Hematopoietic multipotent progenitor cell treated with erythropoietin and hydrocortisone succinate and interleukin-3 and kit ligand, for 6 days (in vitro differentiated cells): ENCODE measurements at places on chromosomes 3 and 15.

DNA sequence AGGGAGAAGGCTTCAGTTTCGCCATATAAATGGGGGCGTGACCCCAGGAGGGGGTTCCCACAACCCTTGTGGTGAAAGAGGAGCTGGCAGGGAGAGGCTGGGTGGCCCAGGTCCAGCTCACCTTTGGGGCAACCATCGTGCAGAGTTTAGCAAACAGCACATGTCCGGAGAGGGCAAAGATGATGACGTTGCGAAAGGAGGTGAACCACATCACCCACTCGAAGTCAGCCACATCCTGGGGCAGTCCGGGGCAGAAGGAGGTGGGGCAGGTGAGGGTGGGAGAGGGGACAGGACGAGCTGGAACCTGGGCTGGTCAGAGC, 3.7 kb downstream of the HHATL start:
- no peak for DNase-seq

GRCh38 chr3:192212979-192213378, 514.4 kb downstream of the FGF12 start:
- DNase-seq: no peak

- DNase-seq: peak; percentile 8
Measured at GRCh38 chr3:37787153-37787867, 74.4 kb upstream of the CTDSPL start.

GRCh38 chr3:108018552-108018951, 72.3 kb downstream of the CD47 start:
- DNase-seq: no peak

GRCh38 chr3:187624588-187624987, 45.6 kb downstream of the SST start:
- no peak for DNase-seq

DNA sequence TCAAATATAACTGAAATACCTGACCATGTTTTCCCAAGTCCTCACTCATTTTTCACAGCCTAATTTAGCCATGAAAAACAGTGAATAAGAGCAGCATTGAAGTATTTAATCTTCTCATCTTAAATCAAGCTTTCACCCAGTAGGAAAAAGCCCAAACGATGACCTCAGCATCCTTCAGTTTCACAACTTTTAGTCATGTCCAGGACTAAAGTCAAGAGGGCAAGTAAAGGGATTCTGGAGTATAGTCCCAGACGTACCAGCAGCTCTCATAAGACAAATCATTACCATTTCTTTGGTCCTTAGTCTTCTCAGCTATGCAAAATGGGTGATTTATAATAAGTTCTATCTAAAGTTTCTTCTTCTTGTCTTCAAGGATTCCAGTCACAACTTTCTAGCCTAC, 237.3 kb downstream of the IL5RA start:
- DNase-seq: no peak

- no peak for DNase-seq
Measured at GRCh38 chr3:53858096-53858741, 11.9 kb downstream of the IL17RB start.

- DNase-seq: no peak
Measured at GRCh38 chr3:136297826-136298225, 47.7 kb downstream of the PCCB start.

GRCh38 chr3:113270068-113270467, 58.7 kb downstream of the BOC start:
- DNase-seq: no peak

DNA sequence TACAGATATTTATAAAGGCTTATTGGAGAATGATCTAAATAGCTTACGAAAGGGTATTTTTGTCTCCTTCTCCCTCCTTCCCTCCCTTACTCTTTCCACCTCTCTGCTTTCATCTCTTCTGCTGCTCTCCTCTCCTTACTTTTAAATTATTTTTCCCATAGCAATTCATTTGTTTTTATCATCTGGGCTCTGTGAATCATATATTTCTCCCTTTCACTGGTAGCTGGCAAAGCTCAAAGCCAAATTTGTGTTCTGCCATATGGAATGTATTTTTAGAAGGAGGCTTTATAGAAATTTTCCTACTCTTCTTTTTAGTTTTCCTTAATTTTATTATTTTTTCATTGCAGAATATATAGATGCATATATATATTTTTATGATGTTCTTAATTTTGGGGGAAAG, 385.8 kb downstream of the C3orf38 start:
- DNase-seq: no peak

DNA sequence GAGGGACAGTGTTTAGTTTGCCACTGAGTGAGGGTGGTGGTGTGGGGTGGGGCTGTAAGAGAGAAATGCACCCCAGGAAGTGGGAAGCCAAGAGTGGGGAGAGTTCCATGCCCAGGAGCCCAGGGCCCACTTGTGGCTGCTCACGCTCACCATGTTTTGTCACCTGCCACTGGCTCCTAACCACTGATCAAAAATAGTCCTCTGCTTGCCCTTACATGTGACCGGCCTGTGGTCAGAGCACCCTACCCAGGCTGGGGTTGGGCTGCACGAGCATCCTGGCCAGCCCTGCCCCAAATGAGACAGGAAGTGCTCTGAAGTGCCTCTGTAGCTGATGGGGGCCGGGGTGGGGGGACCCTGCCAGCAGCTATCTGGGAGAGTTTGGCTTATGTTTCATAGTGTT, 216.3 kb downstream of the RPLP1 start:
- DNase-seq: peak; percentile 31

- no peak for DNase-seq
Measured at GRCh38 chr3:155981669-155982068, 111.2 kb downstream of the GMPS start.

GRCh38 chr15:88637436-88637835, 1.4 kb upstream of the ISG20 start:
- no peak for DNase-seq

DNA sequence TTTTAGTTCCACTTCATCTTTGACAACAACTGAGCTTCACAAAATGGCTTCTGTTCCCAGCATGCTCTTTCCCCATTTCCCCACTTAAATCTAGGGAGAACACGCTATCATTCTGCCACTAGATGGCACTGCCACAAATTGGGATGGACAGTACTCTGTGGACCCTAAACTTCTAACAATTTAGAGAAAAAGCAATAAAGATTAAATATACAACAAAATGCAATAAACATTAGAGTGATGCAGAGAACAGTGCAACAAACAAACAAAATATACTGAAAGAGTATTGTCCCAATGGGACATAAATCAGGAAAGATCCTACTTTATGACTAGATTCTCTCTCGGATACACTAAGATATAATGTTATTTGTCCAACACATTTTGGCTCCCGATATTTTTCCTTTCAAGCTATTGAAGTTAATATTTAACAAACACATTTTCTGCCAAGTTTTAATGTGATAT, 169.7 kb upstream of the TMCO5A start:
- DNase-seq: peak; percentile 78

- DNase-seq: no peak
Measured at GRCh38 chr3:68004091-68004490, 349.7 kb upstream of the SUCLG2 start.

DNA sequence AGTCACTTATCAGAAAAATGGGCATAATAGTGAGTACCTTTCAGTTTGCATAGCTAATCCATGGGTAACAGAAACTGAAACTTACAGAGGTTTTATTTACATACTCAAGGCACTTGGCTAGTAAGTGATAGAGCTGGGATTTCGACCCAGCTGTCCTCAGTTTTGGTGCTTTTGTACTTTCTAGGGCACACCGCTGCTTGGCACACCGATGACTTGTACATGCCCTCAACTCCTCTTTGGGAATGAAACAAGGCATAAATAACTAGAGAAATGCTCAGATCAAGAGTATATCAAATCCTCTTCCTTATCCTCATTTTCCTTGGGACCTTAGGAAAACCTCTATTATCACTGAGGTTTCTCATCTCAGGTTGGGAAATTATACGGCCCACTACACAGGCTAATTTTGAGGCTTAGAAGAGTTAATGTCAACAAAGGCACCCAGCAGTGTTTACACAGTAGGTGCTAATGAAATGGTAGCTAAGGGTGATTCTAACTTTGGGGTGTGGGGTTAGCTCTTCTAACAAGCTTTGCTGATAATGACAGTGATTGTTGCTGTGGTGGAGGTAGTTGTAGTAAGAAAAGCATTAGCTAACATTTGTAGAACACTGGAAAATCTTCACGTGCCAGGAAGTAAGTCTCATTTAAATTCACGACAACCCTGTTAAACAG, 20.3 kb upstream of the DGKG start:
- DNase-seq: no peak

GRCh38 chr3:50316657-50317242, 5.8 kb downstream of the HYAL2 start:
- no peak for DNase-seq

DNA sequence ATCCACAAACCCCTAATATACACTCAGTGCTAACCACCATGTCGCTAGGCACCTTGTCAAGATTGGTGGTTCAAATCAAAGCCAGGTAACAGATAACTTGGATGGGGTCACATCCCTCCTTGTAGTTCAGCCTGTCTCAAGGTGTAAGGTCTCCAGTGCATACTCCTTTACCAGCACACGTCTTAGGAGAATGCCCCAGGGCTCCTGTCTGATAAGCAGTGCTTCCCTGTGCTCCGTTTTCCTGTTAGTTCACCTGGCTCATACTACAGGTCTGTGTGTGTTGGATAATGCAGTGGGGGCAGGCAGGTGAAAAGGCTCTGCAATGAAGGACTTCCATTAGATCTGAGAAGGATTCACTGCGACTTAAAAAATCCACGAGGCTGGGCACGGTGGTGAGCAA, 50.7 kb downstream of the ETV5 start:
- DNase-seq: no peak

DNA sequence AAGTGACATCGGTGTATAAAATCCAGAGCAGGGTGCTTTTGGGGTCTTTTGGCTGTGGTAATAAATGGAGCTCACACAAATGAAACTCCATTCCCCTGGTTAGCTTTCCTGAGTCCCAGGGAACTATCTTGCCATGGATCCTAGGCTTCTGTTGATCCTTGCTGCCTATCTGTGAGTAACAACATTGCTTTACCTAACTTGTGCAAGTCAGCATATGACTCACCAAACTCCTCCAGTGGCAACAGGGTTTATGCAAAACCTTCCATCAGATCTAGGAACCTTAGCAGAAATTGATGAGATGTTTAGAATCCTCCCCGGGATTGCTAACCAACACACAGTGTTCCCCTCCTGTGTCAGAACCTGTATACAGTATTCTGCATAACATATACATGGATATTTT, 105.4 kb downstream of the SCAPER start:
- DNase-seq: no peak

- no peak for DNase-seq
Measured at GRCh38 chr3:189547448-189547847, 83.7 kb upstream of the TP63 start.

- no peak for DNase-seq
Measured at GRCh38 chr3:188729422-188729821, 442.3 kb upstream of the TPRG1 start.

DNA sequence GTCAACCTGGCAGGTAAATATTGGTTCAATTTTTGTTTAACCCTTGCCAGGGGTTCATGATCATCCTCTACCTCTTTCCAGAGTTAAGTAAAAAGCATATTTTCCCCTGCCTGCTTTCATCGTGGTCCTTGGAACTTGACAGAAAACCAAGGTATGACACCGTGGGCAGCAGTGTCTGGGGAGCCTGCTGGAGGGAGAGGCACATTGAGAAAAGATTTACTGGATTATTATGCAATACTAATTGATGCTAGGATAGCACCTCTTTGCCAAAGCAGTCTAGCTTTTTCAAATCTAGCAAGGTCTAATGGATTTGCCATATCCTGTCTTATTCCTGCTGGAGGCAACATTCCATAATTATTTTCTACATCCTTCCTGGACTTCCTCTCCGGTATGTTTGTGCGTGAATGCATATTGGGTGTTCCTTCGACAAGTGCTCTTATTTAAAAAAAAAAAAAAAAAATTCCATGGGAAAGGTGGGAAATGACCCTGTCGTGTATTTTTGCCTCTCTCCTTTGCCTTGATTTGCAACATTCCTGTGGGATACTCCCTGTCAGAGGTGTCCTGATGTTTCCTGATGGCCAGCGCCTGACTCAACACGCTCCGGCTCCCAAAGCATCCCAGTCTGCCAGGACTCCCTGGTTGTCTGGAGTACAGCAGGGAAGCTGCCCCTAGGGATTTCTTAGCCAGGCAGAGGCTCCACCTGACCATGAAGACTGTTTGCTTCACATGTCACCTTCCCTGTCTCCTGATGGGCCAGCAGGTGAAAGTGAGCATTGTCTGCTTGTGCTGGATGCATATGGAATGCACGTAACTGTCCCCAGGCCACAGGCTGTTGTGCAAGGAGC, 6.3 kb downstream of the BHLHE40 start:
- no peak for DNase-seq

DNA sequence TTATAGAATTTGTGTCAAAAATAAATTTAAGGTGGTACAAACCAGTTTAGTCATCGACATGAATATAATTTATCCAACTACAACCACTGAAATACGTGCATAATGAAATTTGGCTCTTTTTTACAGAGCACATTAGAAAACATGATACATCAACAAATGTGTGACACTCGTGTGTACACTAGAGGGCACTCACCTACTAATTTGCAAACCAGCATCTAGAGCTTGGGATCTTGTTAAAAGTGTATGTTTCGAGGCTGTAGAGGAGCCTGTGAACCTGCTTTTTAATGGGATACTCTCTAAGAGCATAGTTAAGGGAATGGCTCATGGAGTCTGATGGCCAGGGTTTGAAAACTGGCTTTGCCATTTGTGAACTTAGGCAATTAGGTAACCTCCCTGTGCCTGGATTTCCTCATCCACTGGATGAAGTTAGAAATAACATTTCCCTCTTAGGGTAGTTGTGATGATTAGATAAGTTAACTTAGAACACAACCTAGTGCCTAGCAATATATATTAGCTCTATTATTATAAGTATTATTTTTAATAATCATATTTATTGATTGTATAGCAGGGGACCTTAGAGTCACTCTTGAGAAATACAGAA, 8.8 kb upstream of the CPOX start:
- DNase-seq: peak; percentile 87

GRCh38 chr3:45486136-45486535, 97.8 kb downstream of the LARS2 start:
- no peak for DNase-seq

- DNase-seq: no peak
Measured at GRCh38 chr3:194357681-194358080, 6.6 kb upstream of the CPN2 start.

- DNase-seq: no peak
Measured at GRCh38 chr15:66739287-66739686, 37.3 kb downstream of the SMAD6 start.

GRCh38 chr3:38614091-38614490, 35.4 kb downstream of the SCN5A start:
- no peak for DNase-seq

- no peak for DNase-seq
Measured at GRCh38 chr15:66802025-66803001, 100.3 kb downstream of the SMAD6 start.

DNA sequence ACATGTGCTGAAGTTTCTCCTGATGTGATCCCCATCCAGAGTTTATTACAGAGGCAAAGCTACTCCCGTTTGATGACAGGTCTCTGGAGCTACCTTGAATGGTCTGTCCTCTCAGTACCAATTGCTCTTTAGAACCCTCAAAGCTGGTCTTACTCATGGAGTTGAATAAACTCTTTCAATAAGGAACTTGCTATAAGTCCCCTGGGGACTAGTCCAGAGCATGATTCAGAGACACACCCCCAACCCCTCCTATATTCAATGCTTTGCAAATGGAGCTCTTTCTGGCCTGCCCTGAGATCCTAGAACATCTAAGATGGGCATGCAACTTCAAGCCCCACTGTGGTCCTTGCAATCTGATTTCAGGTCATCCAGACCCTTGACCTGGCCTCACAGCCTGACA, 23.9 kb upstream of the TPM1 start:
- DNase-seq: no peak

- no peak for DNase-seq
Measured at GRCh38 chr3:116302087-116302747, 143.1 kb downstream of the LSAMP start.

- DNase-seq: no peak
Measured at GRCh38 chr3:47859956-47860605, 57.1 kb downstream of the DHX30 start.
